Stimulated activated CD4-positive, alpha-beta T cell treated with anti-CD3 and anti-CD28 coated beads, Interleukin-1b, Interleukin-23, amount 100 ng/mL, for 1 hour (primary cell): ENCODE measurements at places on chromosomes 5 and 9.

- DNase-seq = no peak
These were observed 7.5 kb downstream of the XPA start for GRCh38 chr9:97689401-97690180.

GRCh38 chr9:129081388-129081904, 535 bp downstream of the DOLPP1 start:
- DNase-seq = no peak

GRCh38 chr9:79053598-79053997, 518.2 kb upstream of the TLE4 start:
- DNase-seq = no peak

DNA sequence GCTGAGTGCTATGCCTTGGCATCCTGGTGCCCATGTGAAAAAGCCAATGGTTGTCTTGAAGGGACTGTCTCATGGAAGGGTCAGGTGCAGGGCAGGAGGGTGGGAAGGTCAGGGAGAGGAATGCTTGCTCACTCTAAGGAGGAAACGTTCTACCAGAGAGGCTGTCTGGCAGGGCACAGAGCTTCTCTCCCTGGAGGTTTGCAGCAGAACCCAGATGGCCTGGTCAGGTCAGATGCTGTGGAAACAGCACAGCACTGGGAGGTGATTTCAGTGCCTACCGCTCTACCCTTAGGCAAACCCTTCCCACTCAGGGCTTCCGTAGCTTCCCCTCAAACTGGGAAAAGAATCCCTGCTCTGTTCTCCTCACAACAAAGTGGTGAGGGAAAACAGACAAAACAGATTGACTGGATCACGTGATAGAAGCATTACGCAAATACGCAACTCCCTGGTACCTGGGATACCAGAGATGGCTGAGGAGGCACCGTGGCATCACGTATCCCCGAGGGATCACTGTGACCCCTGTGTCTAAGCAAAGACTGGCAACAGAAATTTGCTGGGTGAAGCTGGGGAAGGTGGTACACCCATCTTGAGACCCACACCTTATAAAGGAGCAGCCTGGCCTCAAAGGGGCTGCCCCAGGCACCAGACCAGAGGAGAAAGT, 3.9 kb upstream of the MGAT1 start:
- DNase-seq = no peak

DNA sequence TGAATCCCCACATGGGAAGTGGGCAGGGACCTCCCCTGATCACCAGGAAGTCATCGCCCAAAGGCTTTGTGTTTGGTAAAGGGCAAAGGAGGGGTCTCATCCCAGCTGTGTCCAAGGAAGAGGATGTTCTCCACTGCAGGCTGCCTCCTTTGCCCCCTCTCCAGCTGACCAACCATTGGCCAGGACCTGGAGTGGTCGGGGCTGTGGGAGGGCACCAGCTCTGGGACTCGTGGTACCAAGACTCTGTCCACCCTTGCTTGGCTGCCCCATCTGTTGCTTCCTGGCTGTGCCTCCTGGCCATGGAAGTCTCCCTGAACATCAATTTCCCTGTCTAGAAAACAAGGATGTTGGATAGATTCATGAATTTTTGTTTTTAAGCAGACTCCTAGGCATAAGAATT, 34.1 kb downstream of the COL15A1 start:
- DNase-seq = no peak

GRCh38 chr5:8079056-8079455, 210.1 kb downstream of the MTRR start:
- no peak for DNase-seq

DNA sequence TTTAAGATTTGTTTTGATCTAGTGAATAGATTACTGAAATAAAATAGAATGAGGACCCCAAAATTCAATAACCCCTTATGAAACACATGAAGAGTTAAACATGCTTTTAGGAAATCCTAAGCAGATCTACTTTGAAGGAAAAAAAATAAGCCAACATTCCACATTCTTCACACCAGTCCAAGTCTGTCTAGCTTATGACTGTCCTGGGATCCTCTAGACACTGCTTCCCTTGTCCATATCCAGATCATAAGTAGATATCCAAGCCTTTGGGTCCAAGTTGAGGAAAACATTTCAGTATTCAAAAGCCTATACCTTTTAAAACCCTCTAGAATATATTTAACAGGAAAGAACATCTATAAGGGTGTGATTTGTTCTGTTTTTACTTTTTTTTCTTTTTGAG, 58.8 kb upstream of the MINAR2 start:
- DNase-seq = no peak

DNA sequence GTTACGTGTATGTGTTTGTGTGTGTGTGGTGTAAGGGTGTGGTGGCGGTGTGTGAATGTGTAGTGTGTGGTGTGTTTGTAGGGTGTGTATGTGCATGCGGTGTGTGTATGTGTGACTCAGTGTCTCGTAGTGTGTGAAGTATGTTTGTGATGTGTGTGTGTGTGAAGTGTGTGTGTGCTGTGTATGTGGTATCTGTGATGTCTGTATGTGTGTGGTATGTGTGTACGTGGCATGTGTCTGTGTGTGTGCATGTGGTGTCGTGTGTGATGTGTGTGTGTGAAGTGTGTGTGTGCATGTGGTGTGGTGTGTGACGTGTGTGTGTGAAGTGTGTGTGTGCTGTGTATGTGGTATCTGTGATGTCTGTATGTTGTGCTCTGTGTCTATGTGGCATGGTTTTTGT, 339.4 kb downstream of the MTRR start:
- DNase-seq = no peak

- no peak for DNase-seq
These were observed 18.6 kb upstream of the ANKRD18A start for GRCh38 chr9:38638881-38639576.

- no peak for DNase-seq
These were observed 94.9 kb upstream of the TBCA start for GRCh38 chr5:77871016-77871415.

DNA sequence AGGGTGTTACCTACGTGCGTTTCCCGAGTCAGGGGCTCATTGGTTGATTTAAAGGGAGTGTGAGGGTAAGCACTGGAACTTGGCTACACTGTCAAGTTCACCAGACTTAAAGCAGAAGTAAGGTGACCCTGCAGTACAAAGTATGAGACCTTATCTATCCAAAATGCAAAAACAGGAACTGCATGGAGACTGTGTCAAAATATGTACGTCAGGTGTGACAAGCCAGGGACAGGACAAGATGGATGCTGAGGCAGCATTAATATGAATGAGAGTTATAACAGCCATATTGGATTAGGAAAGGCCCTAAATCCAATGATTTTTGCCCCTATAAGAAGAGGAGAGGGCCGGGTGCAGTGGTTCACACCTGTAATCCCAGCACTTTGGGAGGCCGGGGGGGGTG, 15.4 kb upstream of the SUSD3 start:
- DNase-seq = no peak

DNA sequence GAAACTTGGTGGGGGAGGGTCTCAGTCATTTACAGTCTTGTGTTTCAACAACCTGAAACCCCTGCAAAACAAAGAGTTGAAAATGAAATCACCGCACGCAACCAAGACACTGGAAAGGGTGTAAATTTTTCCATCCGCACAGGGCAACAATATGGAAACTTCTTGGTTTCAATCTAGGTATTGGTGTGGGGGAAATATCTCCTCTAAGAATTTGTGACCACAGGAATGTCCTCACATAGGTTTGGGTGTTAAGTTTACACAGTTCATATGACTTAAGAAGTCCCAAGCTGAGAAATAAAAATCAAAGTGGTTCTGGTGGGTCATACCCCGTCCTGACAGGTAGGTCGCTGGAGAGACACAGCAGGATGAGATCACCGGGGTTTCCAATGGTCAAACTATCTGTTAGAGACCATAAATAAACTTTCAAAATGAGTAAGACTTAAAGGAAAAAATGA, 51.9 kb upstream of the PIP5K1B start:
- DNase-seq = no peak

DNA sequence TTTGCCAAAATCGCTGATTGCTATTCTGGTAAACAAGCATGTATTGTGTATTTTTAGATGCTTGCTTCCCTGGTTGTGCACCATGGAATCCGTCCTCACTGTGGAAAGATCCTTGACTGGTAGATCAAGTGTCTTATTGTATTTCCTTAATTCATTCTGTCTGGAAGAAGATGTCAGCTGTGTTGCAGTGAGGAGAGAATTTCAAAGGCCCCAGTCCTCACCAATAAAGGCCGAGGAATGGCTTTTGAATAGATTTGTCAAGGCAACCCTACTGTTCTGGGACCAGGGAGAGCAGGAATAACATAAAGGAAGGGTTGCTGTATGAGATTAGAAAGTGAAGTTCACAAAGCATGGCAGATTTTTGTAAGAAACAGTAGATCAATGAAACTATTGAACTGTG, 36.2 kb upstream of the POU5F2 start:
- no peak for DNase-seq

DNA sequence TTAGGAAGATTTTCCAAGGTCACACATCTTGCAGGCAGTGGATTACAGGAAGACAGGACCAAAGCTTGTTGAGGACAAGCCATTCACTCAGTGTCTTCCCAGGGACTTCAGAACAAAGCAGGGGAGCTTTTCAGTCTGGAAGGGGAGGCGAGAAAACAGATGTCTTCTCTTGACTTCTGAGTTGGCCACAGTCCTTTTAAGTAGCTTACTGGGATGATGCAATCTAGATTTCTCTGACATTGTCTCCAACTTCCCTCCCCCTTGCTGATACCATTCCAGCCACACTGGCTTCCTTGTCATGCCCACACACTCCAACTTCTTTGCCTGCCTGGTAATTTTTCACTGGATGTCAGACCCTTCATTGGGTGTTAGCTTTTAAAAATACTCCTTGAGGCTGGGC, 174.2 kb upstream of the TBC1D2 start:
- no peak for DNase-seq

GRCh38 chr5:36397901-36398536, 96.3 kb upstream of the RANBP3L start:
- DNase-seq = no peak

- DNase-seq = no peak
These were observed 32.2 kb upstream of the FSD1L start for GRCh38 chr9:105415662-105415980.

- no peak for DNase-seq
These were observed 339.7 kb downstream of the NTRK2 start for GRCh38 chr9:85009251-85009650.

- no peak for DNase-seq
These were observed 495.5 kb downstream of the DMAC1 start for GRCh38 chr9:7303907-7304626.

GRCh38 chr9:3646226-3646625, 120.4 kb upstream of the RFX3 start:
- no peak for DNase-seq

GRCh38 chr5:149466457-149466972, 84.7 kb downstream of the CSNK1A1 start:
- DNase-seq = no peak

DNA sequence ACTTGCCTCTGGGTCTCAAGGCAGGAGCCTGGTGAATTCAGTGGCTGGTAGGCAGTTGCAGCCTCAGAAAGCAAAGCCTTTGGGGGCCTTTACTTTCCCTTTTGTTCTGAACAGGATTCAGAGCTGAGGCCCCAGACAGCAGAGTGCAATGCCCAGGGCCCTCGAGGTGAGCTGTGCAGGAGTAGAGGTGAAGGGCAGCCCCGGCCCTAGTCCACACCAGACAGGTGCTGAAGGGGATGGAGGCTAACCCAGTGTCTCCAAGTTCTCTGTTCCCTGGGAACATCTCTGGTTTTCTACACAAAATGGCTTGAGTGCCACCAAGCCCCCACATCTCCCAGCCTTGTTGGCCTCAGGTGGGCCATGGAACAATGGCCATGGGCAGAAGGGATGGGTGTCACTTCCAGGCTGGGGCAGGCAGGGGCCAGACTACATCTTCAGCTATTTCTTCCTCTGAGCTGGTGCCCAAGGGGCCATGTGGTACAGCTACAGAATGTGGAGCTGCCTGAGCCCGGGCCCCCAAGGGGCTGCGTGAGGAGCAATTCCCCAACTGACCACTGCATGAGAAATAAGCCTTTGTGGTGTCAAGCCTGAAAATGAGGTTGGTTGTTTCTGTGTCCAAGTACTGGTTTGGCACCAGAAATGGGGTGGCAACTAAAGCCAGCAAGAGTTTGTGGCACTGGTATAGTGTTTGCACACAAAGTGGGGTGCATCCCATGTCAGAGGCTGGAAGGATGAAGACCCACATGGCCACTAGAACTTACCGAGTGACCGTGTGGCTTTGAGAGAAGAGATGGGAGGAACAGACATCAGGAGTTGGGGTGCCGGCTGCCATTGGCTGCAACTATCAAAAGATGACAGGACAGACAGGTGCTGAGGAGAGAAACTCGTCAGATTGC, 57.8 kb downstream of the BARX1 start:
- no peak for DNase-seq

DNA sequence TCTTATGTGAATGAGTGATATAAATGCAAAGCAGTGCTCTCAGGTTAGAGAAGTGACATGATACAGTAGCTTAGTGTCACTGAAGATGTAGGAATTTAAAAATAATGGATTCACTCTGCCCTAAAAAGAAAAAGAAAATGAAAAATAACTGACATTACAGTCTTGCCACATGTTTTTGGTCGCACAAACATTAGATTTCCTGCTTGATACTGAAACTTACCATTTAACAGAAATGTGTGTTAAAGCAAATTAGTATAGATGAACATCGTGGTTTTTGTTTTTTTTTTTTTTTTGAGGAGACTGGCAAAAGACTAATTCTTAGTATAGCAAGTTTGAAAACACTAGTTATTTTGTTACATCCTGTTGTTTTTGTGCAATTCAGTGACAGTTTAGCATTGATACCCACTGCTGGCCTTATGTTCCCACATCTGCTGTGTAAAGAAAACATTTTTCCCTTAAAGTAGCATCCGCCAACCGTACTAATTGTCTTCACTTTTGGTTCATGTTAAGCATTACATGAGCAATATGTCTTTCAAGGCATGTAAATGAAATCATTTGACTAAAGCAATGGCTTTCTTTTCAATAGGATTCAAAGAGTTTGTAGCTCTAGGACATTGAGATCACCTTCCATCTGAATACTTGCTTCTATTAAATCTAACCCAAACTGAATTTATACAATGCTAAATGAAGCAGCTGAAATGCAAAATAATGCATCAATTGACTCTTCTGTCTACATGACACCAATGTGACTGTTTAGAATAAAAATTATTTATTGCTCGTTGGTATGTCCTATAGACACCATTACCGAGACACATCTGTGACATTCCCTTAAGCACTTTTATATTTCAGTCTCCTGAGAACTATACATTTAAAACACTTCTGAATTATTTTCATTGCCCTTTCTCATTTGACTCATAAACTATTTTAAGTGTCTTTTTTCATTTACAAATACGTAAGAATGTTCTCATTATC, 859.1 kb downstream of the MAT2B start:
- no peak for DNase-seq

DNA sequence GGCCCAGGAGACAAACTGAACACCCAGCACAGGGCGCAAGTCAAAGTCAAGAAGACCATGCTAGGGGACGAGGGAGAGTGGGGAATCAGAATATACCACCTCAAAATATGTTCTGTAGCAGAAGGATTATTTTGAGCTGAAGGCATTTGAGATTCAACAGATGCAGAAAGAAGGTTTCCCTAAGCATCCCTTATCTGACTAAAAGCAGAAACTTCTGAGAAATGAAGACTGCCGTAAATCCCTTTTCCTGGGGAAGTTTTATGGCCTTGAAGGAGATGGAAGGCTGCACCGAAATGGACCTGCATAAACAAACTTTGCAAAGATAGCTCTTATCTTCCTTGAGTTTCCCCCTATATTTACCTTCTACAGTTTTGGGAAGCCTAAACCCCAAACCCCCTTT, 72.8 kb downstream of the PTTG1 start:
- no peak for DNase-seq
